ENCODE measurements at places on chromosomes 7 and 10. TPM values are rescaled to one million over a fixed set of nuclear protein-coding genes. Genes with fewer than 3 reads are reported as not detected.

DNA sequence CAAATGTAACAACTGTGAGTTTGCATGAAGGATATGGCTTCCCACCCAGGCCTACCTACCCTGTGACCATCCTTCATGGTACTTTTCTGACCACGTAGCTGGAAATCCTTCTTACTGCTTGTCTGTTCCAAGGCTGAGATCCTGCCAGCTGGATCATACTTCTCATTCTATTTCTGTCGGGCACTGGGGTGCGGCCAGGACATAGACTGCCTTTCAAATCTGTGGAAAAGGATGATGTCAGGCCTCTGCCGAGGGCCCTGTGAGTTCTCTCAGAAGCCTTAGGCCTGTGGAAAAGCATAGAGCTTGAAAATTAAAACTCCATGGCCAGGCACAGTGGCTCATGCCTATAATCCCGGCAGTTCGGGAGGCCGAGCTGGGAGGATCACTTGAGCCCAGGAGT lies 10.0 kb downstream of the VWC2 start:
- no peak overlapping the region for H3K4me3 ChIP-seq
- H3K27ac ChIP-seq: no peak overlapping the region
- DNase-seq: no peak

GRK5 gene
- polyA plus RNA-seq: 3.5 TPM

MLXIPL gene
- polyA plus RNA-seq: 1.7 TPM

DNTT gene
- not detected for polyA plus RNA-seq

DNA sequence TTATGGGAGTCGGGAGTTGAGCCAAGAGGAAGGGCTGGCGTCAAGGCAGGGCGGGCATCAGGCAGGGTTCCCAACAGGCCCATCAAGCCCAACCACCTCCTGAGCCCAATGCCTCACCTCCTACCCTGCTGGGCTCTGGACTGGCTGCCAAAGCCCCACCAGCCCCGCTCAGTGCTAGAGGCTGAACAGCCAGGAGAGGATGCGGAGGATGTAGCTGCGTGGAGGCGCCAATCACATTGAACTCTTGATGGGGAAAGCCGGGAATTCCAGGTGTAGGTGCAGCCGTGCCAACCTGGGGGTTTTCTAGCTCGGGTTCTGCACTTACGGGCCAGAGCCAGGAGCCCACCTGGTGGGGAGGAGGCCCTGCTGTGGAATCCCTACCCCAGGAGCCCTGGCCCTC lies 12.9 kb downstream of the ATP5MF start:
- peaks cover 45% of the 10 kb centered on the region for H3K36me3 ChIP-seq

DNA sequence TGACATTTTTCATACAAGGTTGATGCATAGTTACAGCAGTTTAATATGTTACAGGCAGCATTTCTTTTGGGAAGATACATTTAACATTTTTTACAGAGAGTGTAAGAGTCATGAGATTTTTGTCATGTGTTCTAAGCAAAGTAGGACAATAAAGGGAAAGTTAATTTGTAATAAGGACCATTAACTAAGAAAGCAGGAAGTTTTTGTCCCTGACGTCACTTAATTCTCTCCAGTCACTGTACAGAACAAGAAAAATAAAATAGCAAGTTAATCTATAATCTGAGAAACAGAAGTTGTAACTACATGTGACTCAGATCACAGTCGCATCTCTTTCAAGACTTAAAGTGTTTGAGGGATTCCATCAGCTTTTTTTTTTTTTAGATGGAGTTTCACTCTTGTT lies 49.5 kb upstream of the CAPZA2 start:
- no peak overlapping the region for H3K27ac ChIP-seq
- peaks cover 8% of the 10 kb centered on the region for H3K4me1 ChIP-seq
- DNase-seq: no peak
- H3K27me3 ChIP-seq: no peaks in the 10 kb centered on the region
- no peak overlapping the region for H3K4me3 ChIP-seq

DNA sequence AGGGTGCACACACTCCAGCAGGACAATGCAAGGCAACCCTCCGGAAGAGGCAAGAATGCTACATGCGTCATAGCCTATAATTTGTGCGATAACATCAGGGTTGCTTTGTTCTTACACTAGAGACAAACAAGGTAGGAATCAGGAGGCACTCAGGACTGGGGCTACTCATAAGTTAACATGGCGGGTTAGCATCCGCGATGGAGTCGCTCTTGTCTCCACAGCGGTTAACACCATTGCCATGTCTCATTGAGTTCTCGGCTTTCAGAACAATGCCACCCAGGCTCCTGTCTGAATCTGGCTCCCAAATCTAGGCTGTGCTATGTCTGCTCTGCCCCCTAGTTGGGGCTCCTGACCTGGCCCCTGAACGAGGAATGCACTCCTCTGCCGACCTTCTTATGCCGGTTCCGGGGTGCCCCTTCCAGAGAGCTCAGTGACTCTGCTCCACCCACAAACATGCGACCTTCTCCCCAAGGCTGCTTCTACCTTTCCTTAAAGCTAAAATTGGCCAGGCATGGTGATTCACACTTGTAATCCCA lies 24.9 kb upstream of the SLF2 start:
- DNase-seq: no peak
- H3K36me3 ChIP-seq: no peaks in the 10 kb centered on the region
- H3K27ac ChIP-seq: no peak overlapping the region
- H3K4me1 ChIP-seq: peaks cover 10% of the 10 kb centered on the region
- H3K27me3 ChIP-seq: no peaks in the 10 kb centered on the region
- H3K4me3 ChIP-seq: no peak overlapping the region

- no peaks in the 10 kb centered on the region for H3K36me3 ChIP-seq
- DNase-seq: no peak
- H3K27ac ChIP-seq: no peak overlapping the region
- no peak overlapping the region for H3K4me3 ChIP-seq
- no peaks in the 10 kb centered on the region for H3K4me1 ChIP-seq
Observed at GRCh38 chr10:120422457-120422856, 34.6 kb upstream of the PLPP4 start.

- no peak overlapping the region for H3K27ac ChIP-seq
- no peak overlapping the region for H3K4me3 ChIP-seq
- no peaks in the 10 kb centered on the region for H3K4me1 ChIP-seq
- DNase-seq: peak; percentile 8
Observed at GRCh38 chr10:74335501-74335900, 184.5 kb downstream of the ADK start.

GRCh38 chr7:19080093-19080492 lies 37.3 kb downstream of the TWIST1 start:
- no peaks in the 10 kb centered on the region for H3K4me1 ChIP-seq
- H3K27ac ChIP-seq: no peak overlapping the region
- H3K36me3 ChIP-seq: no peaks in the 10 kb centered on the region
- no peak for DNase-seq
- no peak overlapping the region for H3K4me3 ChIP-seq

- no peak overlapping the region for H3K4me3 ChIP-seq
- H3K36me3 ChIP-seq: no peaks in the 10 kb centered on the region
- no peak for DNase-seq
- no peak overlapping the region for H3K27ac ChIP-seq
- no peaks in the 10 kb centered on the region for H3K27me3 ChIP-seq
Observed at GRCh38 chr7:33339074-33339790, 209.9 kb downstream of the BBS9 start.

- no peaks in the 10 kb centered on the region for H3K36me3 ChIP-seq
- DNase-seq: no peak
- no peaks in the 10 kb centered on the region for H3K27me3 ChIP-seq
- no peak overlapping the region for H3K27ac ChIP-seq
- no peaks in the 10 kb centered on the region for H3K4me1 ChIP-seq
Observed at GRCh38 chr10:132257907-132258306, 49.8 kb downstream of the STK32C start.

DNA sequence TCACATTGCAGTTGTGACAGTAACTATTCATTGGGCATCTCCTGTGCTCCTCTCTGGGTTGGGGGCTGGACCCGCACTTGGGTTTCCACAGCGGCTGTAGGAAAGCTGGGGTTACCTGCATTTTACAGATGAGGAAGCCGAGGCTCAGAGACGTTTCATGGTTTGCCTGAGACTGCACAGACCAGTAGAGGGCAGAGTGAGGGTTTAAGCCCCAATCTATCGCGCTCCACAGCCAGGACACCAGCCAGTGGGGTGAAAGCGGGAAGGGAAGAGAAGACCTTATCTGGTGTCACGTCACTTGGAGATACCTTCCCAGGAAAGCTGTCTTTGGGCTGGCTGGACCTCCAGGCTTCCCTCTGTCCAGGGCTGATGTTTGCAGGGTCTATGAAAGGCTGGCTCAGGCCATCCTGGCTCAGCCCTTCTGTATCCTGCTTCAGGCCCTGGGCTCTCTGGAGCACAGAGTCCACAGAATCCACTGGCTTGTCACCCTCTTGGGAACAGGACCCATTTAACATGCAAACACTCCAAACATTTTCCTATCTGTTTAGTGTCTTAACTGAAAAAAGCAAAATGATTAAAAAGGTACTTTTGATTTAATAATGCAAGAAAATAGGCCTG lies 167.7 kb downstream of the EMX2 start:
- H3K36me3 ChIP-seq: no peaks in the 10 kb centered on the region
- H3K4me1 ChIP-seq: no peaks in the 10 kb centered on the region
- no peak overlapping the region for H3K27ac ChIP-seq
- H3K27me3 ChIP-seq: peaks cover 33% of the 10 kb centered on the region

MYO1G gene
- polyA plus RNA-seq: 0.20 TPM

HOXA4 gene
- polyA plus RNA-seq: 0.46 TPM

DNA sequence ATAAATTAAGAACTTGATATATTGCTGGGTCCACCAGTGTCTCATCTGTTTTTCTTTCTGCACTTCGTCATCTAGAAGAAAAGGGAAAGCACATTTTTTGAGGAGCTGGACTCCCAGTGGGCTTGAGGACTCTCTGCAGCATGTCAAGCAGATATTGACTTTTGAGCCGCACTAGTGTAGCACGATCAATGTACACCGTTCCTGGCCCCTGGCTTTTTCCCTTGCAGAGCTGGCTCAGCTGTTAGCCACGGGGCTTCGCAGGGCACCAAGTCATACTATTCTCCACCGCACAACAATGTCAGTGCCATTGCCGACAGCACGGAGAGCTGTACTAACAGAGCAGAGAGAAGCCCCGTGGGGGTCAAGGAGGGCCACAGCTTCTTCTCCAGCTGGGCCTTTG lies 235.4 kb upstream of the HABP2 start:
- H3K27me3 ChIP-seq: no peaks in the 10 kb centered on the region
- DNase-seq: no peak
- no peaks in the 10 kb centered on the region for H3K4me1 ChIP-seq
- H3K36me3 ChIP-seq: no peaks in the 10 kb centered on the region
- H3K4me3 ChIP-seq: no peak overlapping the region
- H3K27ac ChIP-seq: no peak overlapping the region

CELF2 gene
- polyA plus RNA-seq: 115 TPM

GRCh38 chr7:20661884-20662283 lies 46.4 kb downstream of the ABCB5 start:
- no peak overlapping the region for H3K4me3 ChIP-seq
- no peak overlapping the region for H3K27ac ChIP-seq
- no peaks in the 10 kb centered on the region for H3K4me1 ChIP-seq
- no peak for DNase-seq
- H3K27me3 ChIP-seq: no peaks in the 10 kb centered on the region
- no peaks in the 10 kb centered on the region for H3K36me3 ChIP-seq

DNA sequence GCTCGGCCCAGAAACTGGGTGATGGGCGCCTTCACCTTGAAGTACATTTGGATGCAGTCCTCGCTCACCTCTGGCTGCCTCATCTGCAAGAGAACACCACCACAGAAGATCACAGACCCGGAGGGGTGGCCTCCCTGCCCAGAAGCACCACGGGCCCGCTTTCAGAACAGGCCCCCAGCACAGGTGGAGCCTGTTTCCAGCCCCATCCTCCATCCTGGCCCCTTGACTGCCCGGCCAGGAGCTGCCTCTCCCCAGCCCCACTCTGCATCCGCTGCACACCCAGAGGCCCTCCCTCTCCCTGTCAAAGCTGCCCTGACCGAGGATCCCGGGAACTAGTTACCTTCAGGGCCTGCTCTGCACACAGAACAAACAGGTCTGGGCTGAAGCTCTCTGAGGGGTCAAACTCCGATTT lies 724 bp downstream of the CFAP46 start:
- H3K36me3 ChIP-seq: no peaks in the 10 kb centered on the region
- H3K27me3 ChIP-seq: peaks cover 11% of the 10 kb centered on the region
- H3K4me3 ChIP-seq: peak overlapping the region; percentile 66
- no peak overlapping the region for H3K27ac ChIP-seq

- H3K27me3 ChIP-seq: no peaks in the 10 kb centered on the region
- no peak for DNase-seq
- H3K36me3 ChIP-seq: peaks cover 4% of the 10 kb centered on the region
Observed at GRCh38 chr7:139744768-139745677, 32.8 kb downstream of the HIPK2 start.

DNA sequence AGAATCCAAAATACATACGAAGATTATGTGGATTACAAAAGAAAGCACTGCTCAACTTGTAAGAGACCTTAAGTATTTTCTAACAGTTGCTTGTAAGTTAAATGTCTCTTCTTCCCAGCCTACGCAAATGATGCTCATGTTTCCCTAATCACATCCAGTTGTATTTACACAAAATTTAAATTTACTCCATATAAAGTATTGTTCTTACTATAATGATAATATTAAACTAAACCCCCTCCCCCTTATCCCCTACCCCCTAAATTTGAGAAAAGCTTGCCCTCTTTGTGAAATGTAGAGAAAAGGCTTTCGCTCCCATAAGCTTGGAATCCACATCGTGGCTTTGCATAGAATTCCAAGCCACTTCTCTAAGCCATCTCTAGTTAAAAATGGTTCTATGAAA lies 29.4 kb downstream of the ANKMY2 start:
- no peak overlapping the region for H3K4me3 ChIP-seq
- no peaks in the 10 kb centered on the region for H3K4me1 ChIP-seq
- DNase-seq: no peak
- no peaks in the 10 kb centered on the region for H3K27me3 ChIP-seq
- H3K27ac ChIP-seq: no peak overlapping the region

DNA sequence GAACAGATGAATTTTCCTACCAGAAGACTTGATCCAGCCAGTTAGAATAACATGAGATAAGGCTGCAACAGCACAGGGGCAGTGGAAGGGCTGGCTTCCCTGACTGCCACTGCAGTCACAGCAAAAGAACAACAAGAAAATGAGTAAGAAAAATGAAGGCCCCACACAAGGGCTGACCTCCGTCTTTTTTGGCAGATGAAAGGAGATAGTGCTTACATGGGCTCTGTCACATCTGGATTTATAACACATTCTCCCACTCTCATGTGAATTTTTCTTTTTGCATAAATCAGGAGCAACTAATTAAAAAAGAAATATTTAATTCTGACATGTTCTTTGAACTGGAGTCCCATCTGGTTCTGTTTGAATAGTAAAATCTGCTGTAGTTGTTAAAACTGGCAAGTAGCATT lies 99.6 kb downstream of the NRP1 start:
- H3K27ac ChIP-seq: peak overlapping the region; percentile 59
- DNase-seq: peak; percentile 52
- H3K36me3 ChIP-seq: peaks cover 14% of the 10 kb centered on the region
- H3K4me3 ChIP-seq: no peak overlapping the region

GRCh38 chr10:61992059-61992460 lies 90.6 kb downstream of the ARID5B start:
- no peak overlapping the region for H3K4me3 ChIP-seq
- DNase-seq: peak; percentile 81
- H3K27ac ChIP-seq: no peak overlapping the region
